ENCODE measurements at places on chromosomes 13 and 19.

DNA sequence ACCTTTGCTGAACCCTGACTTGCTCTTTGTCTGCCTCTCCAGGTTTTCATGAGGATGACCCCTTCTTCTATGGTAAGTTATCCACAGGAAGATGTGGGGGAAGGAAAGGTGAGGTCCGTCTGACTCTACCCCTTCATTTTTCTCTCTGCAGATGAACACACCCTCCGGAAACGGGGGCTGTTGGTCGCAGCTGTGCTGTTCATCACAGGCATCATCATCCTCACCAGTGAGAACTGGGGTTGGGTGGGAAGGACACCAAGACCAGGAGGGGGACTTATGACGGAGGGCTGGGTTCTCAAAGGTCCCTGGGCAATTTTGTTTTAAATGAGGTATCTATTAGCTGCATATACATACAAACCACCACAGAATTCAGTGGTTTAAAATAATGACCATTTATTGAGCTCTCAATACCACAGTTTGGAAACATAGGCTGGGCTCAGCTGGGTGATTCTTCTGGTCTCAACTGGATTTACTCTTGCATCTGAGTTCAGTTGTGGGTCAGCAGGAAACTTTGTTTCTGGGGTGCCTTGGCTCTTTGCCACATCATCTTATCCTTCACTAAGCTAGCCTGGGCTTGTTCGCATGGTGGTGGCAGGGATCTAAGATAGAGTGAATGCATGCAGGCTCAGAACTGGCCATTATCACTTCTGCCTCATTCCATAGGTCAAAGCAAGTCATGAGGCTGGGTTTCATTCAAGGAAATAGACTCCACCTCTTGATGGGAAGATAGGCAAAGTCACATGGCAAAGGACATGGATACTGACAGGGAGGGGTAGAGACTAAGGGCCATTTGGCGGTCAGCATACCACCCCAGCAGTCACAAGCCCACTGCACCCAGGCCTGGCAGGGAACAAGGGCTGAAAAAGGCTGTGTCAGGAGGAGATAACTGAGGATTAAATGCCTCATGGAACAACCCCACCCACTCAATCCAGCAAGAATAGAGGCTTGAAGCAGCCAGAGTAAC is 11.8 kb downstream of the FXYD5 start:
- DNase-seq, result no peak

DNA sequence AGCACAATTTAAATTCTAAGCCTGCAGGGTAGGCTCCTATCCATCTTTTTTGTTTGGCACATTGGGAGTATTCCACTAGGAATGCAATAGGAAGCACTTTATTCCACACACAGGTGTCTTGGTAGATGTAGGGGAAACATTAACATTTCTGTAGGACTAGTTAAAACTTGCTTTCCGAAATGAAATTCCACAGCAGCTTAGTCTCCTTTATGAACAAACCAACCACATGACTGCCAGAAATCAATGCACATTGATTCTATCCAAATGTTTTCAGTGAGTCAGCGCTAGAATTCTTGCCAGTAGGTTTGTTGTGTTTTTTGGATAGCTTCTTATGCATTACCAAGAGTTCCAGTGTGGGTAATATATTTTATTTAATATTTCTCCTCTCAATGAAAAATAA is 207.9 kb upstream of the CSNK1A1L start:
- DNase-seq, result no peak

GRCh38 chr19:15213715-15214381 is 13.1 kb upstream of the NOTCH3 start:
- DNase-seq, result no peak

- DNase-seq, result no peak
Observed at GRCh38 chr13:100751826-100752225, 77.2 kb upstream of the TMTC4 start.

GRCh38 chr19:889662-890295 is 3.2 kb downstream of the MED16 start:
- DNase-seq, result no peak

DNA sequence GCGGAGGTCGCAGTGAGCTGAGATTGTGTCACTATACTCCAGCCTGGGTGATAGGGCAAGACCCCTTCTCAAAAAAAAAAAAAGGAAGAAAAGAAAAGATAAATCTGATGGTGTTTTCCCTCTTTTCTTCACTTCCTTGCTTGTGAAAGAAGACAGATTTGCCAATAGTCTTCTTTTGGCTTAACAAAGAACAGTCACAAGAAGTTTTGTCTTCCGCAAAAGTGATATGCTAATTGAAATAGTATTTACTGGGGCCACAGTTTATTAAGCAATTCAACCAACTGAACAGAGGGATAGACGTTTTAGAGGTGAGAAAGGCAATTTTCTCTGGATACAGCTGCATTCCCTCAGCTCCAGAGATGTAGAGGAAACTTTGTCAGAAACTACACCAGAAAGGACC is 22.9 kb upstream of the PLAUR start:
- DNase-seq, result no peak

DNA sequence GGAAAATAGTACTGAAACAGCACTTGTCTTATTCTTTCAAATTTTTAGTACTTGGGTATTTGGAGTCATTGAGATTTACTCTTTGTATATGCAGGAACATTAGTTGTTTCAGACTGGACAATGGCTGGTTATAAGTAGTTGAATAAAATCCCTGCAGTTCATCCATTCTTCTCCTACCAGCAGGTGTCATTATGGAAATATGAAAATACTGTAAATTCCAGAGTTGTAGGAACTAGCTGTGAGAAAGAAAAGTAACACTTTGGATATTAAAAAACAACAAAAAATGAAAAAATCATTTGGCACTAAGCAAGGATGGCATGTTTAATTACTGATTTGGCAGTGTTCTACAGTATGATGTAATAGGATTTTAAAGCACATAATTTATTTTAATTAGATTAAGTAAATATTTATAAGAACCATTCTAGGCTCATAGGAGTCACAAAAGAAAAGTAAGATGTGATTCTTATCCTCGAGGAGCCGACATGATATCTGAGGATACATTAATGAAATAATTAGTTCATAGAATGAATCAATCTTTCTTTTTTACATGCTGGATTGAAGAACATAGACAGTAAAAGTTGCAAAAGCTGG is 155.3 kb downstream of the KCNRG start:
- DNase-seq, result no peak

DNA sequence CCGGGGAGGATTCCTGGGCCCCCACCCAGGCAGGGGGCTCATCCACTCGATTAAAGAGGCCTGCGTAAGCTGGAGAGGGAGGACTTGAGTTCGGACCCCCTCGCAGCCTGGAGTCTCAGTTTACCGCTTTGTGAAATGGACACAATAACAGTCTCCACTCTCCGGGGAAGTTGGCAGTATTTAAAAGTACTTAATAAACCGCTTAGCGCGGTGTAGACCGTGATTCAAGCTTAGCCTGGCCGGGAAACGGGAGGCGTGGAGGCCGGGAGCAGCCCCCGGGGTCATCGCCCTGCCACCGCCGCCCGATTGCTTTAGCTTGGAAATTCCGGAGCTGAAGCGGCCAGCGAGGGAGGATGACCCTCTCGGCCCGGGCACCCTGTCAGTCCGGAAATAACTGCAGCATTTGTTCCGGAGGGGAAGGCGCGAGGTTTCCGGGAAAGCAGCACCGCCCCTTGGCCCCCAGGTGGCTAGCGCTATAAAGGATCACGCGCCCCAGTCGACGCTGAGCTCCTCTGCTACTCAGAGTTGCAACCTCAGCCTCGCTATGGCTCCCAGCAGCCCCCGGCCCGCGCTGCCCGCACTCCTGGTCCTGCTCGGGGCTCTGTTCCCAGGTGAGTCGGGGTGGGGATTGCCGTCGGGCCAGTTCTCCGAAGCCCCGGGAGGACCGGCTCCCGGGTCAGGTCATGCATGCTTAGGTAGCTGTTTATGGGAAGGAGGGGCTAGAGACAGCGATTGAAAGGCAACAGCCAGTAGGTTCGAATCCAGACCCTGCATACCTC is at the start of gene ICAM1:
Gene ICAM1, plus strand, starts transcription at position 505 of the 779 bp plus-strand sequence. Its CDS starts 40 bp downstream, at position 545.
- peak; percentile 71 for DNase-seq

GRCh38 chr19:17942582-17943273 is 9.9 kb downstream of the CCDC124 start:
- no peak for DNase-seq

- no peak for DNase-seq
Observed at GRCh38 chr13:43397111-43397510, 373.7 kb downstream of the DNAJC15 start.

DNA sequence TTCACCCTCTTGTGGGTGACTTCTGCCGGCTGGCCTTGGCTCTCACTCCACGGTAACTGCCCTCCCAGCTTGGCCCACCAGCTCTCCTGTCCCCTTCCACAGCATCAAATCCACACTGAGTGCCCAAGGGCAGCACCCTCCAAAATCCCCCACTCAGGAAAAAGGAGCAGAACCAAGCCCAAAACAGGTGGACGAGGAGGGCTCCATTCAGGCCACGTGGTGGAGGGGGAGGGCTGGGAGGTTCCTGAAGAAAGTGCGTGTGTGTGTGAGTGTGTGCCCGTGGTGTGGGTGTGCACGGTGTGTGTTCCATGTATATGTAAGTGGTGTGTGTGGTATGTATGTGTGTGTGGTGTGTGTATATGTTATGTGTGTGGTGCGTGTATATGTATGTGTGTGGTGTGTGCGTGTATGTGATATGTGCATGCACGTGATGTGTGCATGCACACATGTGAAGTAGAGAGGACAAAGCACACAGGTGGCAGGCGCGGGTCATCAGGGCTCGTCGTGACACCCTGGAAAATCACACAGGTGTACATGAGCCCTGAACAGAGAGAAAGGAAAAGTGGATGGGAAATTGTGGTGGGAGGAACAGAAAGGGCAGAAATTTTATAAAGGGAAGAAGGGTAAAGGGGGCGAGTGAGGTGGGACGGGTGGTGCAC is 76.9 kb downstream of the COL4A1 start:
- no peak for DNase-seq

GRCh38 chr19:55305491-55305890 is 19.6 kb downstream of the TMEM150B start:
- DNase-seq, result peak; percentile 50

DNA sequence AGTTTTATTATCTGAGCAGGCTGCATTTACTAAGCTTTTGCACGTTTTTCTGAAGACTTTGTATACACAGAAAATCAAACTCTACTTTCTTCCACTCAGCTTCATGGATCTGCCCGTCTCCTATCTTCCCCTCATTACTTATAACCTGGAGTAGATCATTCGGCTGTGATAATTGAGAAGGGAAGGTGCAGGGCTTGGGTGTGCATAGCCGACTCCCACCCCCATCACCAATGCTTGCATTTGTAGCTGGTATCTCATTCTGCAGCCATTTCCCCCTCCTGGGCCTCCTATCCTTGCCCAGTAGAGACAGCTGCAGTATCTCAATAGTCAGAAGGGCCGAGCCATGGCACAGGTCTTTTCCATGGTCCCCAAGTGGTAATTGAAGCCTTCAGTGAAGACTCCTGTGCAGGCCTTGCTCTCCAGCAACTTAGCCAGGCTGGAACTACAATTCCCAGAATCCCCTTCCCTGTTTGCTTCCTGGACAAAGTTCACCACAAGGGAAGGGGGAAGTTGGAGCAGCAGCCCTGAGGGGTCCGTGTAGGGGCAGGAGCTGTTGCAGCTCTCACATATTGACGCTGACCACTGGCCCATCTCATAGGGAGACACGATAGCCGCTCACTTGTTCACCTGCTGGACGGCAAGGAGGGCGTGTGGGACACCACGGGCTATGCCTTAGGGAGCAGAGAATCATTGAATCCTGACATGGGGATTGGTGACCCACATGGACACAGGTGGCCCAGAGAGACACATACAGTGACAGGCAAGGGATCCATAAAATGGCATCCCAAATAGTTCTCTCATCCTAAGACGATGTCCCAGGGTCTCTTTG is 2.1 kb upstream of the SIGLEC8 start:
- DNase-seq, result no peak

- DNase-seq, result no peak
Observed at GRCh38 chr13:72696579-72696978, 30.9 kb downstream of the MZT1 start.

DNA sequence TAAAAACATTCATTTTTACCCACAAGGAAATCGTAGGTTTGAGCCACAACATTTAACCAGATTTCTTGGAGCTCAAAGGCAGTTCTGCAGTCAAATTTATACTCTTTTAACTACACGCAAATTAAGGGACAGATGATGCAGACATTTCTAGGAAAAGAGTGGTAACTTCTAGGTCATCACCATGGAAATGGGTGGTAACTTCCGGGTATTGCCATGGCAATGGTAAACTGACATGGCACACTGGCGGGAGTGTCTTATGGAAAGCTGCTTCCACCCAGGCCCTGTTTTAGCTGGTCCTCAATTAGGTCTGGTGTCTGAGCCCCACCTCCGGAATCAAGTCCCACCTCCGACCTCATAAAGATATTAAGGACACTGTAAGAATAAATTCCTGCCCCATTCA is 10.4 kb upstream of the LYPD5 start:
- peak; percentile 38 for DNase-seq

- no peak for DNase-seq
Observed at GRCh38 chr13:77219401-77219800, 107.5 kb downstream of the MYCBP2 start.

DNA sequence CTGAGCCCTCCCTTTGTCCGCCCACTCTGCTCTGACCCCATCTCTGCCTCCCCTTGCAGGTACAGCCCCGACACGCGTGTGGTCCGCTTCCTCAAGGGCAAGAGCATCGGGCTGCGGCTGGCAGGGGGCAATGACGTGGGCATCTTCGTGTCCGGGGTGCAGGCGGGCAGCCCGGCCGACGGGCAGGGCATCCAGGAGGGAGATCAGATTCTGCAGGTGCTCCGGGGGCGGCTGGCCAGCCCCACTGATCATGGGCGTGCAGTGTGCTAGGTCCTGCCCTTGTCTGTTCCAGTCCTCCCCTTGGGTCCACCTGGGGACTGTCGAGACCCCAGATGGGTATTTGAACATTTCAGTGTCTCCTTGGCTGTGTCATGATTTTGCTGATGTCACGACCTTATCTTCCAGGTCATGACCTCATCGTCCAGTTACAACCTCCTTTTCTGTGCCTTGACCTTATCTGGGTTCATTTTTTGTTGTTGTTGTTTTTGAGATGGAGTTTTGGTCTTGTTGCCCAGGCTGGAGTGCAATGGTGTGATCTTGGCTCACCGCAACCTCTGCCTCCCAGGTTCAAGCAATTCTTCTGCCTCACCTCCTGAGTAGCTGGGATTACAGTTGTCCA is 25.3 kb downstream of the APBA3 start:
- no peak for DNase-seq

GRCh38 chr19:46296722-46297461 is at the start of gene HIF3A:
Gene HIF3A, plus strand, starts transcription at chr19:46297042. Its CDS starts 35 bp downstream, at chr19:46297077.
- DNase-seq, result no peak

DNA sequence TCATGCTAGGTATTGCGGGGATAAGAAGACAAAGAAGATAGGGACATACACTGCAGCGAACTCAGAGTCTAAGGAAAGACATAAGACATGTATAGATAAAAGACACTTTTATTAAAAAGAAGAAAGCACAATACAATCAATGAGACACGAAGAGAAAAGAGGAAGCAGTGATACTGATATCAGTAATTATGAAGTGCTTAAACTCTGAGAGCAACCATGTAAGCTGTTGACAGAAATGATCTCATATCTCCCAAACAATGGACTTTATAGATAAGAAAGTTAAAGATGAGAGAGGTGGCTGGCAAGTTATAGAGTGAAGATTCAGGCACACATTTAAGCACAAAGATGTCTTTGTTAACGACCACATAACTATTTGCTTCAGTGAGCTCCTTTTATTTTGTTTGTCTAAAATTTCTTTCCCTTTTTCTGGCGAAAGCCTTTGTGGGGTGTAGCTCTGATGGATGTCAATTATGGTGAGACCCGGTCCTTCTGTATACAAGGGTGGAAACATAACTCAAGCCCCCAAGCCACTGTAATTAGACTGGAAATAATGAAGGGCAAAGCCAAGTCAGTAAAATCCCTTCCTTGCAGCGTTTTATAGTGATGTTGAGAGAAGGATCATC is 818.0 kb upstream of the SLC10A2 start:
- DNase-seq, result no peak

All from CD4-positive, alpha-beta T cell treated with Interleukin-15 for 4 hours (primary cell).